ENCODE measurements at places on chromosomes 6 and 20.

DNA sequence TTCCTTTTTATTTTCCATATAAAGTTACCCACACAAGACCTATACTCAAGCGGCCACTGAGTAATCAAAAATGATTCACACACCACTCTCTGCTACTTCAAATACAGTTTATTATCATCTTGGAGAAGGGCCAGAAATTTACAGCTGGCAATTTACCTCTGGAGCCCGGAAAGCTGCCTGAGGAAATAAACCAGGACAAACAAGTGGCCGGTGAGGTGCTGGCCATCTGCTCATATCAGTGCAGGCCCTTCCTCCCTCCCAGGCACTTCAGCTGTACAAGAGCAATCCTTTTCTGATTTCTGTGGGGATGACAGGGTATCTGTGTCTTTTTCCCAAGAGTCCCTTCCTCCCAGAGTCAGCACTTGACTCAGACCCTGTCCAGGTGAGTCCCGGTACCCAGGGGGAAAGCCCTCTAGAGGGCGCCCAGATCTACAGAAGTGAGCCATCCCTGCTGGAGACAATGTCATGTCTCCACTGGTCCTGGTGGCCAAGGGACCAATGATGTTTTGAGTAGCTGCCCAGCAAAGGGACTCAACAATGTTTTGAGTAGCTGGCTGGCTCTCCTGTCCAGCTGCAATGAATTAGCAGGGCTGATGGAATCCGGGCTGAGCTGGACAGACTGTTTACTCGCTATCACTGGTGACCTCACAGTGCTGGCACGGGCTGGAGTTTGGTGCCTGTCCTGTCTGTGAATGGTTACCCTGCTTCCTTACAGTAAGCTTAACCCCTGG lies 23.6 kb downstream of the LRP11 start:
- no peak for DNase-seq

GRCh38 chr6:6655805-6656251 lies 67.3 kb downstream of the LY86 start:
- DNase-seq = no peak

DNA sequence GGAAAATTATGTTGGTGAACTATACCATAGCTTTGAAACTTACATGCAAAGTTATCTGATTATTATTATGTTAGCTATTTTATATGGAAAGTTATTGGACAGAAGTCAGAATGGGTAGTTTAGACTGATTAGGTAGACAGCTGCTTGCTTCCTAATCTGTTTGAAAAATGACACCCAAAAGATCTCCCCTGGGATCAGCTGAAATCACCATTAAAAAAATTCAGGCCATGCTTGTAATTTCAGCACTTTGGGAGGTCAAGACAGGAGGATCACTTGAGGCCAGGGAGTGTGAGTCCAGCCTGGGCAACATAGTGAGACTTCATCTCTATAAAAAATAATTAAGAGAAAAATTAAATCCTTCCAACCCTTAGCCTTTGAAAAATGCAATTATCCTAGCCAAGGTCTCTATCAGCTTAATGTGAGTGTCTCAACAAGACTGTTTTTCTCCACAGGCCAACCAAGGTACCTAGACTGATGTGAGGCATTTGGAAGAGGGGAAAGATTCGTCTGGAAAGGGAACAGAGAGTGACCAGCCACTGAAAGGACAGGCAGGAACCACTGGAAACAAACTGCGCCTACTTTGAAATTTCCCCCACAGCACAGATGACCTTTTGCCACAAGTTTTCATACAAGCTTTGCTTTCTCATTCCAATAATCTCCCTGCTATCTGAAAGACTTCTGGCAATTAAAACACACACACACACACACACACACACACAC lies 232.3 kb downstream of the GMPR start:
- no peak for DNase-seq

- no peak for DNase-seq
Observed at GRCh38 chr6:47073125-47074110, 31.3 kb upstream of the ADGRF1 start.

DNA sequence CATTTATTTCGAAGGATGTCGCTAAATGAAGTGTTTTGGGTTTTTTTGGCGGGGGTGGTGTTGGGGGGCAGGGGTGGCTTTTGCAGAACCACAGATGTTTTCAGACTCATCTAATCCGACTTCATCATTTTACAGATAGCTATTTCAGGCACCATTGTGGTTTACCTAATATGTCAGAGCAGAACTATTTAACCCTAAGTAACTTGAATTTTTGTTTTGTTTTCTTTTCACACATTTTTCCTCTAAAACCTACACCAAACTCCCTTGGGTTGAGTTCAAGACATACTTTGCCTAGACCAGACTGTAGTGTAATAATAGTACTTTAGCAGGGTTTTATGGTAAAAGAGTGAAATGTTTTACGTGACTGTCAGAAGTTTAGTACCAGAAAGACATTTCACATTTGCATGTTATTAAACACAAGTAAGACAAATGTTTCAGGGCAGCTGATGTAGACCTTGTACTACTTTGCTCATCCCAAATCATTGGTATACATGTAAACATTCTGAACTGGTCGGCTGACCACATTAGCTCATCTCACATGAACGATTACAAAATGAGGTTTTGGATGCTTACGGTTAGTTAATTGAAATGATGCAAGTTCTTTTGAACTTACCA lies 37.7 kb downstream of the MAP3K4 start:
- DNase-seq = no peak

- DNase-seq = no peak
Observed at GRCh38 chr20:1456300-1456699, 10.3 kb downstream of the NSFL1C start.

DNA sequence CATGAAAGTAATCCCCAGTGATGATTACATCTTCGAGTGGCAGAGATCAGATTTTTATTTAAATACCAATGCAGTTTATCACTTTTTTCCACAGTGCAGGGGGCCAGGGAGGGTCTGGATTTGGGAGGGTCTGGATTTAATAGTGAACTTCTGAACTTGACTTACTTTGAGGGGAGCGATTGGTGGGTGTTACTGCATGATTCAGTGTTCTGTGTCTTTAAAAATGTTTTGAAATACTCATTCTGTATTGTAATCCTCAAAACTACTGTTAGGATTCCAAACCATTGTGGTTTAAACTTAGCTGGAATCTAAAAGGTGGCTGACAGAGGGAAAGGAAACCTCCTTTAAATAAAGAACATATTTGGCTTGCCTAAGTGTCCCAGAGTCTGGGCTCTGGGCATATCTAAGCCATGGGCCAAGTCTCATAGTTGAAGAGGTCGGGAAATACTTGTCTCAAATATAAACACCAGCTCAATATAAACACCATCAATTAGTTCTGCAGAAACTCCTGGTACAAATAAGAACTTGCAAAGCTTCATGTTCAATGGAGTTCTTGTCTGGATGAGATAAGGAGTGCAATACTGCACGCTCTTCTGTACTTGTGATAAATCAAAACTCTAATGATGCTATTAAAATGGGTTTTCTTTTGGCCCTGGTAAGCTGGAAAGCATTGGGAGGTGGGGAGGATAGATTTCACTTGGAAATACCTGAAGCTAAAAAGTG lies 14.4 kb downstream of the JARID2 start:
- DNase-seq = no peak

DNA sequence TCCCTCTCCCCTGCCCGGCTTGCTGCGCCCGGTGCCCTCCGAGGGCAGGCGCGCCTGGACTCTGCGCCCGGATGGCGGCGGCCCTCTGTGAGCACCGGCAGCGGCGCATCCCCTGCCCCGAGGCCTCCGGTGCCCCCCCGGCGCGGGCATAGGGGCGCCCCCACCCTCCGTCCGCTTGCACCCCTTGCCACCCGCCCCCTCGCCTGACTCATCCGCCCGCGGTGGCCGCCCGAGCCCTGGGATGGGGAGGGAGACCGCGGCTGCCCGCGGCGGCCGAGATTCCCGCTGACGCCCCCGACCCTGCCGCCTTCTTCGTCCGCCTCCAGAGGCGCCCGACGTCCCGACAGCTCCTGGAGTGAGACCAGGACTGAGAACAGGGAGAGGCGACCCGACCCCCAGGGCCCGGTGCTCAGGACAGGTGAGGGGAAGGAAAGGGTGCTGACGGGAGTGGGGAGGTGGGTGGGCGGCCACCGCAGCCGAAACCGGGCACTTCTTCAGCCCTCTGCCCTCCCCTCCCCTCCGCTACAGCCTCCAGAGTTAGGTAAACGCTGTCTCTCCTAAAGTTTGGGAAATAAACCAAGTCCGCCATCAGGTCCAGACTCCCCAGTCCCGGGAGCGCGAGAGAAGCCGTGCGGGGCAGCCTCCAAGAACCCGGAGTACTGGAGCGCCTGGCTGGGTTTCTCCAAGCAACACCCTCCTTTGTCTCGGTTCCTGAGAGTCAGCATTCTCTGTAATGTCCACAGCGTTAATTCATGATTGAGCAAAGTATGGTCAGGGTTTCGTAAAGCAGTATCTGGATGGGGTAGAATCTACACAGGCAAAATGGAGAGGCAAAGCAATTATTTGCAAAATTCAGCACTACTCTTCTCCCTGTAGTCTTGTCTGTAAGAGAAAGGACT lies 539 bp downstream of the TMEM200A start:
- no peak for DNase-seq

Data from CD4-positive, alpha-beta T cell treated with Interleukin-15 for 1 hour (primary cell).